ENCODE measurements at places on chromosomes 5 and 9. TPM values are rescaled to one million over a fixed set of nuclear protein-coding genes. Genes with fewer than 3 reads are reported as not detected.

SLC6A19 gene
- not detected for total RNA-seq

CDH12 gene
- total RNA-seq = not detected

CFAP157 gene
- total RNA-seq = 0.10 TPM

GRCh38 chr5:111681414-111682120, 75.4 kb downstream of the NREP start:
- H3K27me3 ChIP-seq = no peaks in the 10 kb centered on the region
- peaks cover 18% of the 10 kb centered on the region for H3K4me1 ChIP-seq
- no peaks in the 10 kb centered on the region for H3K36me3 ChIP-seq
- H3K27ac ChIP-seq = peak overlapping the region; percentile 57

GRCh38 chr5:160133918-160134304, 14.7 kb upstream of the PWWP2A start:
- H3K4me1 ChIP-seq = no peaks in the 10 kb centered on the region
- H3K27ac ChIP-seq = no peak overlapping the region
- no peaks in the 10 kb centered on the region for H3K27me3 ChIP-seq
- no peaks in the 10 kb centered on the region for H3K36me3 ChIP-seq
- H3K4me3 ChIP-seq = peak overlapping the region; percentile 38
- no peak for DNase-seq

- H3K27me3 ChIP-seq = no peaks in the 10 kb centered on the region
- DNase-seq = peak; percentile 95
- H3K4me1 ChIP-seq = peaks cover 12% of the 10 kb centered on the region
These were observed at the start of gene ACO1 for GRCh38 chr9:32384364-32385151. ACO1 (plus strand) TSS chr9:32384643; CDS start chr9:32405507, 20,864 bp downstream.

DNA sequence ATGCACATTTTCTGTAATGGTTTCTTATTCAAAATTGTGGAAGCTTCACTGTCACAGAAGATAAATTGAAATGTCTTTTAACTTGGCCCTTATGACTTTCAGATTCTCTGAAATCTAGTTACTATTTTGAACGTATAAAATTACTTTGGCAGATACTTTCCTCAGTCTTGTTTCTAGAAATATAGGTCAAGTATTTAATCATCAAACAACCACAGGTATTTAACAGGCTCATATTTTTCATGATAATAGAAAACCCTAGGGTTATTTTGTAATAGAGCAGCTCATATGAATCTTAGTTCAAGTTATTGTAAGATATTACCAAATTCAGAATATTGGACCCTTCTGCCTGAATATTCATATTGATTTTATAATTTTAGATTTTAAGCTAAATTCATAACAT, 236.0 kb upstream of the CDH18 start:
- H3K4me3 ChIP-seq = no peak overlapping the region
- no peaks in the 10 kb centered on the region for H3K4me1 ChIP-seq
- no peaks in the 10 kb centered on the region for H3K36me3 ChIP-seq
- no peak overlapping the region for H3K27ac ChIP-seq
- no peaks in the 10 kb centered on the region for H3K27me3 ChIP-seq
